ENCODE measurements at places on chromosomes 1 and 21.
A peak's percentile ranks its signal among the peaks of the same experiment; 100 is the strongest.

DNA sequence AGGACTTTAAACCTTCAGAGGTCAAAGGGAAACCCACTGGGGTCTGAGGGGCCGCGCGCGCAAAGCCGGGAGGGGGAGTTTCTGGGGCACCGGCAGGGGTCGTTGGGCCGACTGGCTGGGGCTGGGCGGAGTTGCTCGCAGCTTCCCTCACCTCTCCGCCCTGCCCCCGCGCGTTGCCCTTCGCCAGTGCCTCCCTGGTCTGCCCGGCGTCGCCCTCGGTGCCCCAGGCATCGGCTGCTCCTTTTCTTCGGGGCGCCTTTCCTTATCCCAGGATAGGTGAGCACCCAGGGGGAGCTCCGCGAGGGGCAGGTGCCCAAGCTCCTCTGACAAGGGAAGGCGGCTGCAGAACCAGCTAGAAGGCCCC is 390 bp upstream of the NGF start:
- DNase-seq = no peak

GRCh38 chr1:186155594-186155993 is 219.5 kb downstream of the TPR start:
- no peak for DNase-seq

DNA sequence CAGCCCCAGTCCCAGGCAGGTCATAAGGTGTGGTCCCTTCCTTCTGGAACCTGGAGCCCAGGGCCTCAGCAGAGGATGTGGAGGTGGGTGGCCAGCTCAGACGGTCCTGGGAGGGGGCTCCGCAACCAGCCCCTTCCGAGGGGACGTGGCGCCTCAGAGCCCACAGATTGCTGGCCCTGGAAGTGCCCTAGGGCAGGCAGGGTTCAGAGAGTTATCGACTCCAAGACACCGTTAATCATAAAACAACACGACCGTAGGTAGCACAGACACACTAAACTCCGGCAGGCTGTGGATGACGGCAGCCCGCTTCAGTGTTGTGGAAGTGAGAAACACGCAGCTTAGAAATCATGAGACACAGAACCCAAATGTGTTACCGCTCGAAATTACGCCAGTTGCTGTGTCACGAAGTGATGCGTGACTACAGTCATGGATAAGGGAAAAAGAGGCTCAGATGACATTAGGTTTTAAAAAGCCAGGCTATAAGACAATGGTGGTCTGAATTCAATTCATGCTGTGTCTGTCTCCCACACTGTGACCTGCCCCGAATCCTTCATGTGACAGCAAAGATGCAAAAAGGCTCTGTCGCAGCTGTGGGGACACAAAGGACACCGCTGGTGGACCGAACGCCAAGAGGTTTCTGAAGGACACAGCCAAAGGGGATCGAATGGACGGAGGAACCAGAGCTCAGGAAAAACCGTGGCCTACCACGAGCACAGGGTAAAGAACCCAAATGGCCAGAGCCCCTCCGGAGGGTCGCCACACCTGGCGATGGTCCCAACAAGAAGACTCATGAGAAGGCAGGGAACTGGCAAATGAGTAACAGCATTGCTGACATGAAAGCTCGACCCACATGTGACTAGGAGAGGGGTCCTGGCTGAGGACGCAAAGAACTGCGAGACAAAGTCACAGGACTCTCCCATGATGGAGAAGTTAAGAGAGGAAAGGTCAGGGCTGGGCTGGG is 1.7 kb upstream of the SUMO3 start:
- DNase-seq = no peak

DNA sequence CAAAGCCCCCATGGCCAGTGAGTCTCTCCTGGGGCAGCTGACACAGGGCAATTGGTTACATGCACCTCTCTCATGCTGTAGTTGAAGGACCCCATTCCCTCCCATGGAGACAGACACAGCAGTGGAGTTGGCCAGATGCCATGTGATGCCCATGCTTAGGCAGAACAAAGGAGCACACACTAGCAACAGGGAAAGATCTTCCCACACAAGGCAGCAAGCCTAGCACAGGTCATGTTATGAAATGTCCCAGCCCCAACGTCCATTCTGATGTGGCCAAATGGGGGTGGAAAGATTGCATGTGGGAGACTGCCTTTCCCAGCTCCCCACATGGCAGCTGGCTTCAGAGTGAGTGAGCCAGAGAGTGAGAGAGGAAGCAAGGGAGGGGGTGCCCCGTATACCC is 34.5 kb downstream of the AADACL4 start:
- DNase-seq = no peak

DNA sequence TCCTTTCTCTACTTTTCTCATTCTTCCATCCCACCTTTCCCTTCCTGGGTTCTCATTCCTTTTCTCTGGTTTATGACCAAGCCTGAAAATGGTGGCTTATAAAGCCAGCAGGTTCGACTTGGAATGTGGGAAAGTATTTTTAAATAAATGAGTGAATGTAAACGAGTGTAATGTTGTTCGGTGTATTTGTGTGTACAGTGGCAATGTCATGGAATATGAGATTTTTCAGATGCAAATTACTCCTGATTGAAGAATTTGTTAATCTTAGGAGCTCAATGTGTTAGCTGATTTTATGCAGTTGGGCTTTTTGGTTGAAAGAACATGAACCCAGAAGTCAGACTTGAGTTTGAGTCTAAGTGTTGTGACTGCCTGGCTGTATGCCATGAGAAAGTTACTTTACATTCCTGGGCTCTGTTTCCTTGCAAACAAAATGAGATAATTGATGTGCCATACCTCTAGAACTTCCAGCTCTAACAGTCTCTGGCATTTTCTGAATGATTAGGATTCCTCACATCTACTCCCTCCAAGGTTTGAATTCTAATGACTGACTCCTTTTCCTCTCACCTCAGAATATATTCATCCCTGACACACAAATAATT is 6.6 kb downstream of the SGIP1 start:
- no peak for DNase-seq

DNA sequence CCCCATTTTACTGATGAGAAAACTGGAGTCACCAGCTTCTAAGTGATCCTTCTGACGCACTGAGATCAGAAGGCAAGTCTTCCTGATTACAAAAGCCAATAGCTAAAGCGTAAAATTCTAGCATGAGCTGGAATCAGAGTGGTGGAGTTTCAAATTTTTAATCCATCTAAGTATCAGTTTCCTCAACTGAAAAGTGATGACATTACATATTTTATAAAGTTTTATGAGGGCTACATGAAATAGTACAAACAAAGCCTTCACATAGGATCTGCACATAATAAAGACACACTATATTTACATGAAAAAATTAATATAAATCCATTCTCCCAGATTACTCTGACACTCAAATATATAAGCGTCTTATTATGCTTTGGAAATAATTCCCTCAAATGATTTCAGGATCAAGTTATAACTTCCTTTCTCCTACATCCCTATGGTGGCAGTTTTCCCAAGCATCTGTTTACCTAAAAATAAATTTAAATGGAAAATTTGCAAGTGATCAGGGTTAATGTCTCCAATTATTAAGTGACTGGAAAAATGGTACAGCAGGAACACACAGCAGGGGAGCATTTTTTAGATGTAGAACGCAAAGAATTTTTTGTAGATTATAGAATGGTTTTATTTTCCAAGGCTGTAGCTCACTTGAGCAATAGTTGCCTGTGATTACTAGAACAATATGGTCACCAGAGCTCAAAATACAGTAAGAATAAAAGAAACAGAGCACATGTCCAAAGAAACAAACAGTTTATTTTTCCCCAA is 490.4 kb upstream of the C1orf87 start:
- DNase-seq = no peak

- no peak for DNase-seq
These were observed 104.7 kb downstream of the DISC1 start for GRCh38 chr1:231731268-231731667.

DNA sequence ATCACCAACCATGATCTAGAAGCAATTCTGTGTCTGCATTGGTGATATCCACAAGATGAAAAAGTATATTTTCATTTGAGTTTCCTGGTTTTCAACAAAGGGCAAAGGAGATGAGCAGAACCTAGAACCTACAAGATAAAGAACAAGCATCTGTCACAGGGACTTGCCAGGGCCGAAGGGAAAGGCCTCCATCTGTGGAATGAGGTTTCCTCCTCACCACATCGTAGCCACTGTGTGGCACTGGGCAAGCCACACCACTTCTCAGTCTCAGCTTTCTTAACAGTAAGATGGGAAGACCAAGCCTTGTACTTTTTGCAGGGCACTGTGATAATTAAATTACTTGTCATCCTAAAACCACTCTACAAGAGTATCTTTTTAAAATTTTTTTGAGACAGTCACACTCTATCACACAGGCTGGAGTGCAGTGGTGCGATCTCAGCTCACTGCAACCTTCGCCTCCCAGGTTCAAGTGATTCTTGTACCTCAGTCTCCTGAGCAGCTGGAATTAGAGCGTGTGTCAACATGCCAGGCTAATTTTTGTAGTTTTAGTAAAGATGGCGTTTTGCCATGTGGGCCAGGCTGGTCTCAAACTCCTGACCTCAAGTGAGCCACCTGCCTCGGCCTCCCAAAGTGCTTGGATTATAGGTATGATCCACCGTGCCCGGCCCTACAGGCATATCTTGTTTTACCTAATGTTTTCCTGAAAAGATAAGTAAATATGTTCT is 45.8 kb downstream of the ARHGEF11 start:
- DNase-seq = no peak

DNA sequence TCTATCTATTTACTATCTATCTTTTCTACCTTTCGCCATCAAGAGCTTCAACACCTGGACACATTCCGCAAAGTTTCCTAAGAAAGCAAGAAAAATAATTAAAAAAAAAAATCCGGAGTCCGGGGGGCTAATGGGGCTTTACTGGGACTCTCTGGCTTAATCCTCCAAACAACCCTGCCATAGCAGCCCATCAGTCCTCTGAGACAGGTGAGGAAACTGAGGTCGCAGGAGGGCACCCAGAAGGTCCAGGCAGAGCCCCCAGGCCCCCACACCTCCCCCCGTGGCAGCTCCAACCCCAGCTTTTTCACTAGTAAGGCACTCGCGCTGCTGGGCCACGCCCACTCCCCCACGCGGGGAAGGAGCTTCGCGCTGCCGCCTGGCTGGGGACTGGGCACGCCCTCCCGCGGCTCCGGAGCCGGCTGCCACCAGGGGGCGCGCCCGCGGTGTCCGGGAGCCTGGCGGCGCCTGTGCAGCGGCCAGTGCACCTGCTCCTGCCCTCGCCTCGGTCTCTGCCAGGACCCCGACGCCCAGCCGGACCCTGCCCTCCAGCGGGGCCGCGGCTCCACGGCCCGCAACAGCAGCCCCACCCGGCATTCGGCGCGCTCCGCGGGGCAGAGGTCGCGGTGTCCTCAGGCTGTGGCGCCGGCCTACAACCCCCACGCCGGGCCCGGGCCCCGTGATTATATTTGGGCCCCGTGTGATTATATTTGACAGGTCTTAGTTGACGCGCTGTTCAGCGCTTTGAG is 54.1 kb upstream of the SAMD11 start:
- DNase-seq = peak; percentile 86

DNA sequence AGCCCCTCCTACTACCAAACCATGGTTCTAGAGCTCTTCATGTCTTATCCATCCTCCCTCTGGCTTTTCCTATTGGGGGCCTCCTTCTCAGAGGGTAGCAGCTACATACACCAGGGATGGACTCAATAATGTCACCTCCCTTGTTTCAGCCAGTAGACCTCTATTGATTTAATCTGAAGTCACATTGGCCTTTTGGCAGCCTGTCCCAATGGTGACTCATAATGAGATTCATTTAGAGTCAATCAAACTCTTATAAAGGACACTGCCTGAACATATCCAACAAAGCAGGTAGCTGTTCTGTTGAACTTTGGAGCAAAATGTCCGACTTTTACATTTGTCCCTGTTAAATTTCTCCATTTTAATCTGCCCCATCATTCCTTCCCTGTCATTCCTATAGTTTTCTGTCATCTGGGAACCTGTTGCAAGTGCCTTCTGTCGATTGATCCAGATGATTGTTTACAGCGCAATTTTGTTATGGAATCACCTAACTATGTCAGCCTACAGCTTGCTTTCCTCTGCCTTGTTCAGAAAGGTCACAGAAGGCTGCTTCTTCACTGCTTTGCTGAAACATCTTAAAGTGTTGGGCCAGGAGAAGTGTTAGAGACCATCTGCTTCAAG is 105.9 kb downstream of the ETS2 start:
- DNase-seq = no peak

GRCh38 chr1:44485934-44486460 is 80.9 kb downstream of the RNF220 start:
- DNase-seq = no peak

- DNase-seq = peak; percentile 34
These were observed 11.5 kb upstream of the COL16A1 start for GRCh38 chr1:31715087-31715872.

DNA sequence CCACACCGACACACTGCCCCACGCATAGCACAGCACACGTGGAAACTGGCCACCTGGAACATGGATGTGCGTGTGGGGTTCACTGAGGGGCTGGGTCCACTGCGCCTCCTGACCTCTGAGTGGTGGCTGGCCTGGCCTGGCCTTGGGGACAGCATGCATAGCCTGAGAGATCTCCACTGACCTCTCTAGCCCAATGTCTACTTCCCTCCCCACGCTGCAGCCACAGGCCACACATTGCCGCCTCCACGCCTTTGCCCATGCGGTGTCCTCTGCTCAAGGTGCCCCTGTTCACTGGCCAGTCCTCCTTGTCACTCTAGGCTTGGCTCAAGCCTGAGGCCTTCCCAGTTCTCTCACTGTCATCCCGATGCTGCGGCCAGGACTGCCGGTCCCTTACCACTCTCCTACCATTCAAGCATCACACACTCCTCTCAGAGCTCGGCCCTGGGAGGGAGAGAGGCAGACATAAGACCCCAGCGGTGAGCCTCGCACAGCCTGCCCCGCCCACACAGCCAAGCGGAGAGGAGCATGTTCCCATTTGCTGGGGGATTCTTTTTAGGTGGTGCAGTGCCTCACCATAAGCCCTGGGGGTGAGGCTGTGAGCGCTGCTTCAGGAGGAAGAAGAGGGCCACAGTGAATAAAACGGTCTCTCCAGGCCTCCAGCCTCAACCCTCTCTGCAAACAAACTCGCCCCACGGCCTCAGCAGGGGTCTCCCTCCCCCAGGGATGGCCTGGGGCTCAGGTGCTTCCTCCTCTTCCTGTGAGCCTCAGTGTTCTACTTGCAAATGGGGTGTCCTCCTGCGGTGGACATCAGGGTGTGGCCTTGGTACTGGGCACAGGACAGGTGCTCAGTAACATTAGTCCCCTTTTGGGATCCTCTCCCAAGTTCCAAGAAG is 80.8 kb downstream of the DMRTB1 start:
- no peak for DNase-seq

Data from CD4-positive, alpha-beta T cell treated with Interleukin-15 for 1 hour (primary cell).